ENCODE measurements at places on chromosomes 6 and 20. TPM values are rescaled to one million over a fixed set of nuclear protein-coding genes. Genes with fewer than 3 reads are reported as not detected.

The RGS17 gene
- 8.0 TPM for total RNA-seq

The TFAP2A gene
- 17.8 TPM for total RNA-seq

The FKBP1C gene
- 0.58 TPM for total RNA-seq

The OPRL1 gene
- 0.36 TPM for total RNA-seq

The BICRAL gene
- total RNA-seq: 2.7 TPM

The COL9A1 gene
- total RNA-seq: not detected

Measured in epithelial cell of proximal tubule (primary cell).